ENCODE measurements at places on chromosomes 7 and 10. TPM values are rescaled to one million over a fixed set of nuclear protein-coding genes. Genes with fewer than 3 reads are reported as not detected.

The ZNF783 gene
- 13.2 TPM for total RNA-seq

DNA sequence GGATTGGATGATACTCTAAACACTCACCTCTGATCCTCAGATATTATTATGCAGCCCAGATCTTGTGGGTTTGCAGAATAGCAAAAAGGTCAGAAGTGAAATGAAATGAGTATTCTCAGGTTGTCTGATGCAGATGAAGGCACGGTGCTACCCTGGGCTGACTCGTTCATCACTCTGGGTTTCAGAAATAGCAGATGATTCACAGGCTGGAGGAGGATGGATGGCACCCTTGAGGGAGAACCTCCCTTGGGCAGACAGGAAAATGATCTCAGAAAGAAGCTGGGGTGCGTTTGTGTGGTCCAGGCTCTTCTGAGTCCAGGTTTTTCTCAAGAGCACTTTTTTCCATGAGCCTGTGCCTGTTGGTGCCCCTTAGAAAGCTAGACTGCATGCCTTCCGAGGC is 515.8 kb upstream of the MKI67 start:
- no peak overlapping the region for H3K4me3 ChIP-seq
- no peaks in the 10 kb centered on the region for H3K27me3 ChIP-seq
- no peak overlapping the region for H3K27ac ChIP-seq
- H3K4me1 ChIP-seq, result no peaks in the 10 kb centered on the region
- H3K36me3 ChIP-seq, result no peaks in the 10 kb centered on the region

The PLXDC2 gene
- total RNA-seq, result 25.4 TPM

DNA sequence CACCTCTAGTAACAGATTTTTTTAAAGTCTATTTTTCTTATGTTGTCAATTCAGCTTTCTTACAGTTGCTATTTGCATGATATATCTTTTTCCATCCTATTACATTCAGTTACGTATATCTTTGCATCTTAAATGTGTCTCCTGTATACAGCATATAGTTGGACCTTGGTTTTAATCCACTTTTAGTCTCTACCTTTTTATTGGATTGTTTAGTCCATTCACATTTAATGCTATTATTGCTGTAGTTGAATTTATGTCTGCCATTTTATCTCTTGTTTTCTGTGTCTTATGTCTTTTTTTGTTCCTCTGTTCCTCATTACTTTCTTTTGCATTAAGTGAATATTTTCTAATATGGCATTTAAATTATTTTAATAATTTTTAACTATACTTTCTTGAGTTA is 100.6 kb downstream of the EEPD1 start:
- no peak overlapping the region for H3K27ac ChIP-seq
- H3K27me3 ChIP-seq, result no peaks in the 10 kb centered on the region
- H3K36me3 ChIP-seq, result no peaks in the 10 kb centered on the region

- H3K4me3 ChIP-seq, result no peak overlapping the region
- no peaks in the 10 kb centered on the region for H3K36me3 ChIP-seq
- DNase-seq, result no peak
Measured at GRCh38 chr10:124305131-124305530, 113.6 kb downstream of the OAT start.

The NRG3 gene
- total RNA-seq, result 2.6 TPM

DNA sequence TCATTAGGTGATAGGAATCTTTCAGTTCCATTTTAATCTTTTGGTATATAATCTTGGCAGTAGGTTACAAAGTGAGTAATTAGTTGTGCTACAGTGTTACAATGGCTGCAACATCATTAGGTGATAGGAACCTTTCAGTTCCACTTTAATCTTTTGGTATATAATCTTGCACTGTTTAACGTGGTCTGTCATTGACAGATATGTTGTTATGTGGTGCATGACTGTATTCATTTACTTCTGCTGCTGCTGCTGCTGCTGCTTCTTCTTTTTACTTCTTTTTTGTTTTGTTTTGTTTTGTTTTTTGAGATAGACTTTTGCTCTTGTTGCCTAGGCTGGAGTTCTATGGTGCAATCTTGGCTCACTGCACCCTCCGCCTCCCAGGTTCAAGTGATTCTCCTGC is 28.6 kb downstream of the ST7 start:
- no peaks in the 10 kb centered on the region for H3K4me1 ChIP-seq
- no peaks in the 10 kb centered on the region for H3K36me3 ChIP-seq
- H3K27me3 ChIP-seq, result peaks cover 82% of the 10 kb centered on the region
- no peak overlapping the region for H3K27ac ChIP-seq

The TLX1 gene
- total RNA-seq, result not detected

GRCh38 chr7:1513657-1514095 is 9.5 kb upstream of the INTS1 start:
- no peaks in the 10 kb centered on the region for H3K27me3 ChIP-seq
- H3K4me3 ChIP-seq, result no peak overlapping the region
- no peaks in the 10 kb centered on the region for H3K36me3 ChIP-seq
- H3K27ac ChIP-seq, result no peak overlapping the region
- no peaks in the 10 kb centered on the region for H3K4me1 ChIP-seq
- no peak for DNase-seq

GRCh38 chr10:102615361-102615760 is 28.9 kb upstream of the TRIM8 start:
- DNase-seq, result peak; percentile 91
- H3K27ac ChIP-seq, result no peak overlapping the region
- H3K4me1 ChIP-seq, result peaks cover 11% of the 10 kb centered on the region
- peaks cover 26% of the 10 kb centered on the region for H3K36me3 ChIP-seq

The CACNB2 gene
- 4.6 TPM for total RNA-seq

The LIPF gene
- total RNA-seq, result not detected

- DNase-seq, result peak; percentile 33
- H3K27ac ChIP-seq, result no peak overlapping the region
- no peak overlapping the region for H3K4me3 ChIP-seq
- no peaks in the 10 kb centered on the region for H3K36me3 ChIP-seq
- peaks cover 2% of the 10 kb centered on the region for H3K4me1 ChIP-seq
- no peaks in the 10 kb centered on the region for H3K27me3 ChIP-seq
Measured at GRCh38 chr7:44182827-44183226, 6.4 kb downstream of the GCK start.

DNA sequence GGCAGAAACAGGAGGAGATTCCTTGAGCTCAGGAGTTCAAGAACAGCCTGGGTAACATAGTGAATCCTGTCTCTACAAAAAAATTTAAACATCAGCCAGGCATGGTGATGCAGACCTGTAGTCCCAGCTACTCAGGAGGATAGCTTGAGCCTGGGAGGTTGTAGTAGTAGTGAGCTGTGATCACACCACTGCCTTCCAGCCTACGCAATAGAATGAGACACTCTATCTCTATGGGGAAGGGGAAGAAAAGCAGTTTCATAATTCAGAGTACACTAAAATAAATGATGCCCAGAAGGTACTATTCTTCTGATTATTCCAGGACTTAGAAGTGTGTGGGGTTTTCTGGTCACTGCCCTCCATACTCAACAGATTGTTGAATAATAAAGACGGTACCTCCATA is 177.3 kb downstream of the KMT2E start:
- no peak overlapping the region for H3K4me3 ChIP-seq
- H3K27me3 ChIP-seq, result no peaks in the 10 kb centered on the region
- H3K36me3 ChIP-seq, result no peaks in the 10 kb centered on the region
- no peaks in the 10 kb centered on the region for H3K4me1 ChIP-seq
- no peak overlapping the region for H3K27ac ChIP-seq

DNA sequence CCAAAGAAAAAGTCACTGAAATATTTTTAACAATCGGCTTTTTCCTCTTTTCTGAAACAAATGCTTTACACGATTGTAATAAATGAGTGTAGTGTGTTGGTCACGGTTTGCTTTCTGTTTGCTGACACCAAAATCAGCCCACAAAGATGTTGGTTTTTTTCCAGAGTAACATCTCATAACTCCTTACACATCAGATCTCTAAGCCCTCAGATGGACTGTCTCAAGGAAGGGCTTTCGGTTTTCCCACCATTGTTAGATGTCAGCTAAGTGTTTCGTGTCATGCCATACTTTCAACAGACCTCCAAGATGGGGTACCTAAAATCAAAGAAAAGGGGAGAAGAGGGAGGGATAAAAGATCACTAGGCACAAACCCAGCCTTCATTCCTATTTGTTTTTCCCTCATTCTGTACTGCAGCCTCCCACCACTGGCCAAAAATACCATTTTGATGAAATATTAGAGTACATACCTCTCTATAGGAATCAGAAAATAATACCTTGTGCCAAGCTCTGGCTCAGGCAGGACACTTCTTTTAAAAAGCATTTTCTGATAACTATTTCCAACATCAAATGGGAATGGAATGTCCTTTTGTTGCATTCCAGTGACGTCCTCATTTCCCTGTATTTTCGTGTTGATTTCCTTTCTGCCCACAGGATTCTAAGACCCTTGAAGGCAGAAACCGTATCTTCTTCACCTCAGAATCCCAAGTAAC is 159.1 kb downstream of the DGKI start:
- H3K4me1 ChIP-seq, result no peaks in the 10 kb centered on the region
- no peak for DNase-seq
- no peak overlapping the region for H3K4me3 ChIP-seq
- H3K36me3 ChIP-seq, result no peaks in the 10 kb centered on the region
- no peak overlapping the region for H3K27ac ChIP-seq

The SLC29A3 gene
- total RNA-seq, result 16.8 TPM

The VGF gene
- total RNA-seq, result 2.8 TPM

The AKR1D1 gene
- total RNA-seq, result not detected

The FANK1 gene
- 7.8 TPM for total RNA-seq

The CLCN1 gene
- not detected for total RNA-seq

DNA sequence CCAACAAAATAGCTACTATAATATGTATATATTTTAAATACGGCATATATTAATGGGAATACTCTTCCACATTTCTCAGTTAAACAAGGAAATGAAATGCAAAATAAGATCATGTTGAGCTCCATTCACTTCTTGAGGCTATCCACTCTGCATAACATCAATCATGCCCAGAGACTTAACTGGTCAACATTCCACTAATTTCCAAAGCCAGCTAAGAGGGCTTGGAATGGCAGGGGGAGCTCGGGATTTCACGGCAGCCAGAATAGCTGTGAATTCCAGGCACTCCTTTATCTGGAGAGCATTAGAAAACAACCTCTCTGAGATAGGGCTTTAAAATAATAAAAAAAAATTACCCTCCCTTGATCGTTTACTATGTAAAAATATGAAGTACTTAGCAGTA is 194.9 kb upstream of the CDCA7L start:
- peaks cover 18% of the 10 kb centered on the region for H3K4me1 ChIP-seq
- H3K27ac ChIP-seq, result peak overlapping the region; percentile 6
- no peaks in the 10 kb centered on the region for H3K27me3 ChIP-seq
- H3K4me3 ChIP-seq, result no peak overlapping the region

The C10orf62 gene
- total RNA-seq, result not detected

DNA sequence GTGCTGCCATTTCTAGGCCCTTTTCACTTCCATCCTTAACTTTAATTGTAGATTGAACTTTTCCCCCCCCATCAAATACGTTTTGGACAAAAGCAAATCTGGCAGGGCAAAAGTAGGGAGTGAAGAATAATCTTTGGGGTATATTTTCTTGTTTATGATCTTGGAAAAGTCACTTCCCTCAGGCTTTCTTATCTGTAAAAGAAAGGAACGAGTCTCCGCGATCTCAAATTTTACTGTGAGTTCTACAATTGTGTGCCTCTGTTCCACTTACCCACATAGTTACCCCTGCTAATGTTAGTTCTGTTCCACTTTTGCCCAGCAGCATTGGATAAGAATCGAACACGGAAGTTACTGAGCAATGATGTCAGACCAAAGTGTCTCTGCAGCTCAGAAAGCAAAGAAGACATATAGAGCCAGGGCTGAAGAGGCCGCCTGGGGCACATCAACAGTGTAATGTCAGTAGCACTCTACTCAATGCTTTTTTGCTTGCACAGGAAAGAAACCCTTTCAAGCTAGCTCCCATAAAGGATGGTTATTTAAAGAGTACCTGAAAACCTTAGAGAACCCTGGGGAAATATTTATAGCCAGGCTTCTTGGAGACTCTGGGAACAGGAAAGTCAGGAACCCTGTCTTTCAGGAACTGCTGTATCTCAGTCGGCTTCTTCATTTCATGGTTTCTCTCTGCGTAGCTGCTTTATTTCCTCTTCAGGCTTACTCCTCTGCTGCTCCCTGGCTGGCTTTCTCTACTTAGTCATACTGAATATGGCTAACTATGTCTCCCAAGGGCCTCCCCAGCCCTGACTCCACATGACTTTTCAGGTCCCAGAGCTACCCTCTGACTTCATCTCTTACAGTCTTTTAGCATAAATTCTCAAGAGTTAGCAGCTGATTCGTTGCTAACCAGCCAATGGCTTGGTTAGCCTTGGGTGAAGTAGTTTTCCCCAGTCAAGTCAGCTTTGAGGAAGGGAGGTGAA is 123.7 kb upstream of the FAM3C start:
- no peak overlapping the region for H3K4me3 ChIP-seq
- H3K27ac ChIP-seq, result no peak overlapping the region
- no peaks in the 10 kb centered on the region for H3K4me1 ChIP-seq
- H3K27me3 ChIP-seq, result no peaks in the 10 kb centered on the region

GRCh38 chr10:95275726-95276366 is 15.0 kb downstream of the PDLIM1 start:
- H3K4me3 ChIP-seq, result no peak overlapping the region
- no peaks in the 10 kb centered on the region for H3K27me3 ChIP-seq
- DNase-seq, result no peak
- peaks cover 68% of the 10 kb centered on the region for H3K36me3 ChIP-seq
- H3K4me1 ChIP-seq, result peaks cover 23% of the 10 kb centered on the region

DNA sequence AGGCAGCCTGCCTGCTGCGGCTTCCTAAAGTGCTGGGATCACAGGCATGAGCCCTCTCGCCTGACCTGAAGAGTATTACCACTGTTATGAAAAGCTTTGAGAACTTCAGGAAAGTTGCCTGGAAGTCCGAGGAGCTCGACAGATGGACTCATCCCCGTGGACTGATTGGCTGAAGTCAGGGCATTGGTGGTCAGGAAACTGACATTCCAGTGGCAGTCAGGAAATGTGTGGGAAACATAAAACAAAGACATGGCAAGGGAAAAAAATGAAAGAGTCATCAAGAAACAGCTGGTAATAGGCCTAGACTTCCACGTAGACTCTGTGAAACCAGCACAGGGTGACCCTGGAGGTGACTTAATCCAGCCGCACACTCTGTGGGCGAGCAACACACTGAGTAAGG is 123.3 kb downstream of the CDH23 start:
- no peaks in the 10 kb centered on the region for H3K27me3 ChIP-seq
- no peak overlapping the region for H3K27ac ChIP-seq
- H3K4me3 ChIP-seq, result no peak overlapping the region
- DNase-seq, result no peak
- H3K4me1 ChIP-seq, result no peaks in the 10 kb centered on the region
- H3K36me3 ChIP-seq, result no peaks in the 10 kb centered on the region

- no peaks in the 10 kb centered on the region for H3K4me1 ChIP-seq
- H3K4me3 ChIP-seq, result no peak overlapping the region
- no peak overlapping the region for H3K27ac ChIP-seq
- no peaks in the 10 kb centered on the region for H3K36me3 ChIP-seq
Measured at GRCh38 chr10:71804077-71804476, 30.8 kb upstream of the VSIR start.

The VAX1 gene
- 3.5 TPM for total RNA-seq

DNA sequence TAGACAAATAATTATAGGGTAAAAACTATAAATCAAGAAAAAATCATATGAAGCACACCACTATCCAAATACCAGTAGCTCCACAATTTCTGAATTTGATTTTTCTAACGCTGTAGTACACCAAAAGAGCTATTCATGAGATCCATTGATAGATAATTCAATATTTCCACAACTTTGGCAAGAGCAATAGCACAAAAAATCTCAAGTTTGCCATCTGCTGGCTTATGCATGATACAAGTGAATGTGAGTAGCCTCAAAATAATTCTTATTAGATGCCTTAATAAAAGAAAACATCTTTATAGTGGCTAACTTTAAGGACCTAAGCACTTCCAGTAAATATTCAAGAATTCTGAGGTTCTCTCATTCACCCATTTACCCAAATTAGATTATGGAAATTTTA is 2.2 kb upstream of the TMEM196 start:
- H3K27me3 ChIP-seq, result peaks cover 35% of the 10 kb centered on the region
- H3K4me3 ChIP-seq, result no peak overlapping the region
- no peak overlapping the region for H3K27ac ChIP-seq
- H3K4me1 ChIP-seq, result peaks cover 3% of the 10 kb centered on the region
- no peak for DNase-seq

The MBL2 gene
- total RNA-seq, result not detected

All from endodermal cell (in vitro differentiated cells).